ENCODE measurements at places on chromosomes 12 and 14. TPM values are rescaled to one million over a fixed set of nuclear protein-coding genes. Genes with fewer than 3 reads are reported as not detected.

FAM90A1 gene
- 0.30 TPM for total RNA-seq

DNAJC22 gene
- total RNA-seq = 0.08 TPM

DIO2 gene
- total RNA-seq = 6.4 TPM

NOC4L gene
- total RNA-seq = 10.3 TPM

DNA sequence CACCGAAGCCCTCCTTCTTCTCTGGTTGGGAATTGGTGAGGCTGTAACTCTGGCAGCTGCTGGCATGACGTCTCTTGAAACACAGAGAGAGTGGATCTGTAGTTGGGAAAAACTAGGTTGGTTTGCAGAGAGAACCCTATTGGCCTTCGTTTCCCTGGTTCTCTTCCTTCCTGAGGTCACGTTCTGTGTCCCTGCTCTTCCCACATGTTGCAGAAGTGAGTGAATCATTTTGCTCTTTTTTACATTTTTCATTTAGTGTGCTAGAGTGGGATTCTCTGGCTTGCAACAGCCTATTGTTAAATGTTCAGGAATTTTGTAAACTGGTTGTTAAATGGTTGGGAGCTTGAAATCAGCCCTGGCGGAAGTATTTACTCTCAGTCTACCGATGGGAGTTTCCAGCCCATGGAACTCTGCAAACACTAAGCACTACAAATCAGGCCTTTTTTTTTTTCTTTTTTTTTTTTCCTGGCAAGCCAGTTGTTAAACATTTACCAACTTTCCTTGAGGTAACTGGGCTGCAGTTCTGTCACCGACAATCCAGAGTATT lies 26.8 kb upstream of the CKAP4 start:
- no peaks in the 10 kb centered on the region for H3K27me3 ChIP-seq
- H3K4me1 ChIP-seq = no peaks in the 10 kb centered on the region
- no peak overlapping the region for H3K4me3 ChIP-seq
- H3K36me3 ChIP-seq = no peaks in the 10 kb centered on the region
- no peak overlapping the region for H3K27ac ChIP-seq
- DNase-seq = no peak

DNA sequence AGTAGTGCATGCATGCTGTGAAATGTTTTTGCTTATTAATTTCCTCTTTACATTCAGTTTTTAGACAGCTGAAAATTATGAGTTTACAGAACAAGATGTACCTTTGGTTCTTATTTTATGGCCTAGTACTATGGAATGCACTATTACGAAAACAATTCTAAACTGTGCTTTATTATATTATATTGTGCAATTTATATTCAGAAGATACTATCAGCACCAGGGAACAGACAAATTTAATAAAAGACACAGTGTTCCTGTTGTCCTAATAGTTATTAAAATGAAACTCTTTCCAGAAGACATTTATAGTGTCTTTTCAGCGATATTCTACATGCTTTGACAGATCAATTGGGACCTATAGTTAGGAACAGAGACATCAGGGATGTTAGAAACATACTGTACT lies 427.3 kb downstream of the BTG1 start:
- H3K4me3 ChIP-seq = no peak overlapping the region
- H3K4me1 ChIP-seq = no peaks in the 10 kb centered on the region
- no peaks in the 10 kb centered on the region for H3K27me3 ChIP-seq
- H3K36me3 ChIP-seq = no peaks in the 10 kb centered on the region

DNA sequence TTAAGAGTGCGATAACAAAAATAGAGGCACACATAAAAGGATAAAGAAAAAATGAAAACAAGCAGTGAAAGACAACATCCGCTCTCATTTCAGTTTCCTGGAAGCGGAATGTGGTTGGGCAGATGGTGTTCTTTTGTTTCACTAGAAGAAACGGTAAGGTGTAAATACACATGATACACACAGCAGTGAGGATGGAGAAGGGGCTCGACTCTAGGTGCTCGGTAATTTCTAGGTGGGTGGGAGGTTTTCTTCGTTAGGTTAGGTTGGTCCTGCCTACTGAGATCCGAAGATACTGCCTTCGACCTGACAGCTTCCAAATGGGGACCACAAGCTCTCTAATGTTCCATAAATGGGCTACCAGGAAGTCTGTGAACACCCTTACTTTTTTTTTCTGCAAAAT lies 1082.5 kb downstream of the BCL11B start:
- peaks cover 39% of the 10 kb centered on the region for H3K27me3 ChIP-seq
- H3K36me3 ChIP-seq = no peaks in the 10 kb centered on the region
- DNase-seq = no peak
- H3K4me3 ChIP-seq = no peak overlapping the region
- no peak overlapping the region for H3K27ac ChIP-seq
- no peaks in the 10 kb centered on the region for H3K4me1 ChIP-seq

DNA sequence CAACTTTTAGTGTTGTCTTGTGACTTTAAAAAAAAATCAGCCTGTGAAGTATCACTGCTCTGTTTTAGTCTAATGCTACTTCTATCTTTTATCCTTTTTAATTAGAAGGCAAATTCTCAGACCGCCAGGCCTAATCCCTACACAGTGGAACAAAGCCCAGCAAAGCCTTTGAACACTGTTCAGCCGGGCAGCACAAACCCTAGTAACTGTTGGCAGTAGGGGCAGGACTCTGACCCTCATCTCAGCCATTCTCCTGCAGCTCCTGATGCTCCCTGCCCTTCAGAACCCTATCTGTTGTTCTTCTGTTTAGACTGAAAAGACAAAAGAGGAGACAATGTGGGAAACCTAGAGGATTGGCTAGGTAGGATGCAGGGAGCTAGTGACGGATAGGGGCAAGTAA lies 78.0 kb upstream of the OTX2 start:
- DNase-seq = no peak
- H3K36me3 ChIP-seq = no peaks in the 10 kb centered on the region
- H3K4me3 ChIP-seq = no peak overlapping the region

DNA sequence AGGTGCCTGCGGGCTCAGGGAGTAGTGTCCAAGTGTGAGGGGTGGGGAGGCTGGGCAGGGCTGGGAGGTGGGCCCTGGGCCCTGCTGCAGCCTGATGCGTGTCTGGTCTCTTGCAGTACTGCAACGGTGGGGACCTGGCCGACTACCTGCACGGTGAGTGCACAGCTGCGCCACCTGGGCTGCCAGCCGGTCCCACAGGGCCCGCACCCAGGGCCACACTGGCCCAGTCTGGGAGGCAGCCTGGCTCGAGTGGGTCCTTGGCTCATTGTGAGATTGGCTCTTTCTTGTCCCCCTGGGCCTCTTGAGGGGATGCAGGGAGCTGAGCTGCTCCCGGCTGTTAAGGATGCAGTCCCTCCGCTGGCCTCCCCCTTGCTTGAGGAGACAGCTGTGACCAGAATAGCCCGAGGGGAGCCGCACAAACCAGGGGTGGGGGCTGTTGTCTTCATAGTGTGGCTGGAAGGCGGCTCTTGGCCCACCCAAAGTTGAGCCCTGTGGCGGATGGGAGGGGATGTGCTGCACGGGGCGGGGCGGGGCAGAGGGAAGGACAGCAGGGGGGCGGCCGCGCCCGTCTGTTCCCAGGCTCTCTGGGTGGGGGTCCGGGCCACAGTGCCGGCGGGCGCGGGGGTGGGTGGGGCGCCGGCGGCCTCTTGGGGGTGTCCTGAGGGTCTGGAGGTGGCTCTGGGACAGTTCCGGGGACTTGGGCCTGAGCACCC lies 13.1 kb downstream of the ULK1 start:
- DNase-seq = no peak
- H3K36me3 ChIP-seq = peaks cover 57% of the 10 kb centered on the region
- peaks cover 70% of the 10 kb centered on the region for H3K4me1 ChIP-seq
- no peak overlapping the region for H3K27ac ChIP-seq
- H3K27me3 ChIP-seq = no peaks in the 10 kb centered on the region

GRCh38 chr12:5492562-5492961 lies 60.7 kb downstream of the NTF3 start:
- no peak overlapping the region for H3K4me3 ChIP-seq
- DNase-seq = no peak
- no peak overlapping the region for H3K27ac ChIP-seq
- H3K27me3 ChIP-seq = peaks cover 10% of the 10 kb centered on the region

DNA sequence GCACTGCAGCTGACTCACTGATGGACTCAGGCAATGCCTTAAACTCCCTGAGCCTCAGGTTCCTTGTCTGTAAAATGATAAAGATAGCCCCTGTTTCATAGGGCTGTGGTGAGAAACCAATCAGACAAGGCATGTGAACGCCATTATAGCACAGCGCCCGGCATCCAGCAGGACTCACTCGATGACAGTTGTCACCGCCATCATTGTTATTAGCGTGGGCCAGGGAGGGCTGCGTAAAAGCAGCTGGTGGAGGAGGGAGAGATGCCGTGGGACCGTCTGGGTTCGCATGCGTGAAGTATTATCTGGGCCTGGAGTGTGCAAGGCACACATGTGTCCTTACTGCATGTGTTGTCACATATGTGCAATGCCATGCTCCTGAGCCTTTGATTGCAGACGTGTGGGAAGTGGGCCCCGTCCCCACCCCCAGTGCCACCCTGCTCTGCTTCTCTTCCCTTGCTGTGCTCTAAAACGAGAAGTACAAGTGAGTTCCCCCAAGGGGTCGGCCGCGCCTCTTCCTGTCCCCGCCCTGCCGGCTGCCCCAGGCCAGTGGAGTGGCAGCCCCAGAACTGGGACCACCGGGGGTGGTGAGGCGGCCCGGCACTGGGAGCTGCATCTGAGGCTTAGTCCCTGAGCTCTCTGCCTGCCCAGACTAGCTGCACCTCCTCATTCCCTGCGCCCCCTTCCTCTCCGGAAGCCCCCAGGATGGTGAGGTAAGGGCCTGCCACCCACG lies at the start of gene PTPN6:
PTPN6 (plus strand) TSS at position 546 of the 730 bp plus-strand sequence; CDS start at position 703, 157 bp downstream.
- peak within 1 kb of the TSS; percentile 51 for H3K4me3 ChIP-seq
- DNase-seq = peak; percentile 72
- H3K36me3 ChIP-seq = peaks cover 13% of the 10 kb centered on the region
- peak within 1 kb of the TSS; percentile 66 for H3K27ac ChIP-seq

- no peaks in the 10 kb centered on the region for H3K27me3 ChIP-seq
- no peak overlapping the region for H3K27ac ChIP-seq
- H3K4me1 ChIP-seq = no peaks in the 10 kb centered on the region
- no peak overlapping the region for H3K4me3 ChIP-seq
These were observed 26.9 kb upstream of the ZNF641 start for GRCh38 chr12:48377646-48378045.

DNA sequence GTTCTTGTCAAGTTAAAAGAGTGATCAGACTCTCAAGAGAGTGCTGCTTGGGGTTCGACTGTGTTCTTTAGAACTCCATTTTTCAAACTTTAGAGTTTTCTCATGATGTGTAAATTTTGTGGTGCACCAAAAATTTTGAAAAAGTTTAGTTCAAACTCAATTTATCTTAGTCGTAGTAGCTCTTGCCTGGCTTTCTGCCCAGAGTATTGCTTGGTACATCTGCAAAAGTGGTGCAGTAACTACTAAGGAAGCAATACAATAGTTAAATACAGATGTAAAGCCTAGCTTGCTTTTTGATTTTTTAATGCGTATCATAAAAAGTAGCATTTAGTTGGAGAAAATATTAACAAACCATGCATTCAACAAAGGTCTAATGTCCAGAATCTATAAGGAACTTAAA lies 9.5 kb upstream of the CCDC91 start:
- H3K4me1 ChIP-seq = no peaks in the 10 kb centered on the region
- H3K4me3 ChIP-seq = no peak overlapping the region

GRCh38 chr12:3097186-3097804 lies 20.1 kb downstream of the TSPAN9 start:
- H3K36me3 ChIP-seq = no peaks in the 10 kb centered on the region
- DNase-seq = peak; percentile 81
- H3K27ac ChIP-seq = peak overlapping the region; percentile 87
- peaks cover 78% of the 10 kb centered on the region for H3K4me1 ChIP-seq
- peak overlapping the region; percentile 42 for H3K4me3 ChIP-seq

GRCh38 chr12:45674181-45674977 lies 55.1 kb upstream of the ARID2 start:
- peak overlapping the region; percentile 36 for H3K27ac ChIP-seq
- no peaks in the 10 kb centered on the region for H3K36me3 ChIP-seq
- peaks cover 40% of the 10 kb centered on the region for H3K4me1 ChIP-seq
- H3K4me3 ChIP-seq = no peak overlapping the region

DNA sequence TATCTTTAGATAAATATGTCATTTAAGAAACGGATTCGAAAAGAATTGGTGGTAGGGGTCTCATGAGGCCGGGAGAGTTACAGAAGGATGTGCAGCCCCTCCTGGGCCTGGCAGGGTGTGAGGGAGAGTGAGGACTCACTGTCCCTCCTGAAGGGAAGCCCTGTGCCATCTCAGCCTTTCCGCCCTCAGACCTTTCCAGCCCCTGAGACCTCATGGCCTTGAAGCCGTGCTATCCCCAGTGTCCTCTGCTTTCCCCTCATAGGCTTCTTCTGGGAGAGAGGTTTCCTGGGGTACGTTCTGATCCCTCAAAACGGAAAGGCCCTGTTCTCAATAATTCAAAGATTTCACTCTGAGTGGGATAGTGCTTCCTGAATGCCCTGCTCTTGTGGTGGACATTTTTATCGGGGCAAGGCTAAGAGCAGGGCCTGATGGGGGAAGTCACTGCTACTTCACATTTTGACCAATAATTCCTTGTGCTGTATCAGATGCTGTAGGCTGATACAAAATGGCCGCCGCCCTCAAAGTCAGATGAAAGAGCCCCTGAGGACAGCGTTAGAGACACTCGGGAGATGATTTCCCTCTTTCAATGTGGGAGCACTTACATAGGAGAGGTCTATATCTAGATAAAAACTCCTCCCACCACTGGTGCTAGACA lies 1.3 kb downstream of the CD4 start:
- H3K4me1 ChIP-seq = peaks cover 17% of the 10 kb centered on the region
- no peak for DNase-seq
- no peak overlapping the region for H3K27ac ChIP-seq
- H3K27me3 ChIP-seq = no peaks in the 10 kb centered on the region

- no peaks in the 10 kb centered on the region for H3K27me3 ChIP-seq
- H3K36me3 ChIP-seq = peaks cover 7% of the 10 kb centered on the region
- H3K4me1 ChIP-seq = peaks cover 79% of the 10 kb centered on the region
These were observed 85.3 kb downstream of the DAAM1 start for GRCh38 chr14:59273737-59274136.
